Ovary (tissue), 10 donors: ENCODE measurements at places on chromosomes 7 and 10. TPM values are rescaled to one million over a fixed set of nuclear protein-coding genes. Genes with fewer than 3 reads are reported as not detected.
A peak's percentile ranks its signal among the peaks of the same experiment; 100 is the strongest.

DNA sequence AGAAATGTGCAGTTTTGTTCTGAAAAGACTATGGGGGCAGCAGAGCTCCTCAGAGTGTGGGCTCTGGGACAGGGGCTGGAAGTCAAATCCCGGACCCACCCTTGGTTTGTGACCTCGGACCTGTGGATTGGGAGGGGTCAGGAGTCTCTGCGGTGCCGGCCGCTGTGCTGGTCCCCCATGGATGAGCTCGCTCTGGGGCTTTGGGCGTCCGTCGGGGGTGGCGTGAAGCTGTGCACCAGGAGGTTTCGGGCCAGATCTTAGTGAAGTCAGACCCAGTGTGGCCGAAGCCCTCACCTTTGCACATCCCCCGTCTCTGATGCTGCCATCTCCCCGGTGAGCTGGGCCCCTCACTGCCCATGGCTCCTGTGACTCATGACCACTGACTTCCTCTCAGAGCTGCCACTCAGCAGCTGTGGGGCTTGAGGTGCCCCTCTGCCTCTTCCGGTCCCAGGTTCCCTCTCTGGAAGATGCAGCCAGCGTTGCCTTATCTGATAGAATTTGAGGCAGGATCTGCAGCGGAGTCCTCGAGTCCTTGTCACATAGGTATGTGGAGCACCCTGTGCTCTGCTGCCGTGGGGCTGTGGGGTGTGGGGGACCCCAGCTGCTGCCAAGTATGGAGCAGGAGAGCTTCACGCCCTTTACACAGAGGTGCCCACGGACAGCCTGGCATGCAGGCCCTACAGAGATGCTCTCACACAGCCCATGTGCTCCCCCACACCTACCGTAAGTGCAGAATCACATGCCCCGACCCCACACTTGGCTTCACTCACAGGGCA lies 11.4 kb upstream of the SCART1 start:
- no peak for DNase-seq

GRCh38 chr10:126218778-126219649 lies 169.3 kb downstream of the ADAM12 start:
- DNase-seq = no peak

DNA sequence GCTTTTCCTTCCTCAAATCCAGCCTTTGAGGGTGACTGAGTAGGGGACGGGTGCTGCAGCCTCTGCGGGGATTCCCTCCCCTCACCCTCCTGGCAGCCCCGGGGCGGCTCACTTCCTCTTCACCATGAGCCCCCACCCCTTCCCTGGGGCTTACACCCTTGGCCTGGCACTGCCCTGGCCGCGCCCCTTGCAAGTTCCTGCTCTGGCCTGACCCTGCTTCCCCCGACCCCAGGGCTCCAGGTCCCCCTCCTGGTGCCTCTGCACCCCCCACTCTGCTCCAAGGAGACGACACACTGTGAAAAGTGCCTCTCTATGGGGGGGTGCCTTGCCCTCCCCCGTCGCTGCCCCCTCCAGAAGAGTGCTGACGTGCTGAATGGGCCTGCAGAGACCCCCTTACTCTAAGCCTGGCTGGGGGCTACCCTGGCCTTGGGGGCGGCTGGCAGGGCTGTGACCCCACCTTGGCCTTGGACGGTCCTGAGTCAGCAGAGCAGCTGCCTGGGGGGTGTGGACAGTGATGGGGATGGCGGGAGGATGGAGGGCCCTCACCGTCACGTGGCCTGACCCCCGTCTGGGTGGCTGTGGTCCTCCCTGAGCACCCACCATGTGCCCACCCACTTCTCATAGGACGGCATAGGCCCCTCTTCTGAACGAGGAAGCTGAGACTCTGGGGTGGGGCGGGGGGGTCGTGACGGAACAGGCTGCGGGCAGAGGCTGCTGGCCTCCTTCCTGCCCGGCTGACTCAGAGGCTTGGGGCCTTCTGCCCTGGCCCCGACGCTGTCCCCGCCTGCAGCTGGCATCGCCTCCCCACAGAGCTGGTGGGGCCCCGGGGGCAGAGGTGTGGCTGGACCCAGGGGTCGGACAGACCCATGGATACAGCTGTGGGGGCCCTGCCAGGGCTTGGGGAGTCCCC lies 9.8 kb downstream of the LFNG start:
- no peak for DNase-seq

- no peak for DNase-seq
Observed at GRCh38 chr10:34491678-34492077, 323.4 kb downstream of the PARD3 start.

GRCh38 chr10:116838143-116838725 lies 11.1 kb upstream of the ENO4 start:
- DNase-seq = no peak

STEAP1 gene
- 10.8 TPM for polyA plus RNA-seq

TEX47 gene
- polyA plus RNA-seq = not detected

GRCh38 chr7:25897261-25897782 lies 254.7 kb upstream of the NFE2L3 start:
- peak; percentile 44 for DNase-seq

- DNase-seq = no peak
Observed at GRCh38 chr10:123962756-123963530, 71.3 kb upstream of the CPXM2 start.

- no peak for DNase-seq
Observed at GRCh38 chr10:14673189-14673861, 101.4 kb downstream of the FAM107B start.

GRCh38 chr10:116489460-116489859 lies 56.3 kb upstream of the PNLIP start:
- no peak for DNase-seq

GRCh38 chr10:50417886-50418830 lies 166.8 kb upstream of the ASAH2 start:
- peak; percentile 36 for DNase-seq

GRCh38 chr10:47299611-47300428 lies at the start of gene GDF10:
TSS of gene GDF10 (plus strand) at chr10:47300197. CDS start at chr10:47300652, 455 bp downstream.
- DNase-seq = no peak

CEP55 gene
- 0.29 TPM for polyA plus RNA-seq

DNA sequence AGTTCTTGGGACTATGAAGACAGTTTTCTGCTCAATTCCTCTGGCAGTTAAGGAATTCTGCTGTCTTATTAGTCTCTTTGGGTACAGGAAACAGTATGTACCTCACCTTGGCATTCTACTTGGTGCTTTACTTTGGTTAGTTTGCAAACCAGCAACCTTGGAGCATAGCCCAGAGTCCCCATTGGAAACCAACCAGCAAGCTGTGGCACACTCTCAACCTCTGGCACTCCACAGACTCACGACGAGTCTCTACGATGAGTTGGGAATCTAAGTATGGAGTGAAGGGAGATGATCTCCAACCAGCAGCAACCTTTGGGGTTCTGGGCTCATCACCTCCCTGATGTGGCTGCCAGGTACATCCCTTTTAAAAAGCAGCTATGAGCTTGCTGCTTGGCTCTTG lies 43.8 kb downstream of the TPK1 start:
- DNase-seq = no peak

UBE2D1 gene
- 9.8 TPM for polyA plus RNA-seq

DNA sequence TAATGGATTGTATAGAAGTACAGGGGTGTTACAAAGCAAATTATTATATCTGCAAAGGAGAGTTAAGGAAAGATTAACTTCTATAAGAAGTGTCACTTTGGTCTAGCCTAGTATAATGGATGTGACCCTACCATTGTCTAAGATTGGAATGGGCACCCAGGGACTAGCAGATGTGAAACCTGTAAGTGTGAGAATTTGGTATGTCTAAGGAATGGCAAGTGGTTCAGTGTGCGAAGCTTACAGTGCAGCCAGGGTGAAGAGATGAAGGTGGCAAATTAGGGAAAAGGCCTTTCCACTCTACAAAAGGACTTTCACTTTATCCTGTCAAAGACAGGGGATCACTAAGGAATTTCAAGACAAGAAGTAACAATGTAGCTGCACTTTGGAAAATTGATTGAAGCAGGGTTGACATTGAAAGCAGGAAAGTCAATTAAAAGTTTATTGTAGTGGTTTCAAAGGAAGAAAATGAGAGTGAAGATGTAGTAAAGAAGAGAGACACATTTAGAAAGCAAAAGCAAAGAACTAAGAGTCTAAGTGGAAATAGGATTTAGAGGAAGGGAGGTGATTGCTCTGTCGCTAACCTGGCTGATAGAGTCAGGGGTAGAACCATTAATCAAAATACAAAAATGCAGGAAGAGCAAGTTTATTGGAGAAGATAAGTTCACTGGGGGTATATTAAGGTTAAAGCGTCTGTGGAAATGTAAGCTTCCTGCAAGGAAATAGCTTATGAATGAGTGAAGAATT lies 47.4 kb downstream of the KCND2 start:
- no peak for DNase-seq

- DNase-seq = no peak
Observed at GRCh38 chr7:151937286-151937685, 19.0 kb upstream of the GALNTL5 start.

GRCh38 chr10:14625765-14626525 lies 148.8 kb downstream of the FAM107B start:
- no peak for DNase-seq

DNA sequence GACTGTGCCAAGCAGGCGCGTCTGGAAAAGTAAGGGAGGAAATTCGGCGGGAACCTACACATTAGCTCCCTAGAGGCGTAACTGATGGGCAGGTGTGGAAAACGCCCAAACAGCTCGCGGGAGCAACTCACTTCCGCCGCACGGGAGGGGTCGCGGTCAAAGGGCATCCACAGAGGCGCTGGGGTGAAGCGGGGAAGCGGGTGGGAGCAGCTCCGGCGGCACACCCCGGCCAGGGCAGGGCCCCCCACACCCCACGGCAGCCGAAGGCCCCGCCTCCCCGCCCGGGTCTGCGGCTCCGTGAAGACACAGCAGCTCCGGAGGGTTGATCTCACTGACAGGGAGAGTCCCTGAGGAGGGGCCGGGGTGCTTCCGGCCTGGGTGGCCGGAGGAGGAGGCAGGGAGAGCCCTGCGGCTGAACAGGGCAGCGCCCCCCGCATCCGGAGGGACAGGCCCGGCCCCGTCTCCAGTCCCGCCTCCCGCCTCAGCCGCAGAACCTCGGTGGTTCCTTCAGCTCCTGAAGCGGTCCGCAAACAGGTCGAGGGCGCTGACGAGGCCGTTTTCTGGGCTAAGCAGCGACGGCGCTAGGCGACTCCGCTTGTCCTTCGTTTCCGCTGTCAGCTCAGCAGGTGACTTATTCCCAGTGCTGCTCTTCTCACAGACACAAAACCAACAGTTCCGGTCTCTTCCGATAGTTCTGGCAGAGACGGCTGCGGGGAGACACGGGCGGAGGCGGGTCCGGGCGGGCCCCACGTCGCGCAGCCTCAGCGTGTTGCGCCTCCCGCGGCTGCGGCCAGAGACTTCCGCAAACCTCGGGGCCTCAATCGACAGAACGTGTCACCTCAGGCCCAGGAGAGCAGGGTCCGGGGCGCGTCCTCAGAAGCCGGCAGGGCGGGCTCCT lies 276.1 kb downstream of the DNAJB6 start:
- peak; percentile 41 for DNase-seq

GRCh38 chr7:95682913-95683312 lies 86.6 kb upstream of the PDK4 start:
- no peak for DNase-seq

DNA sequence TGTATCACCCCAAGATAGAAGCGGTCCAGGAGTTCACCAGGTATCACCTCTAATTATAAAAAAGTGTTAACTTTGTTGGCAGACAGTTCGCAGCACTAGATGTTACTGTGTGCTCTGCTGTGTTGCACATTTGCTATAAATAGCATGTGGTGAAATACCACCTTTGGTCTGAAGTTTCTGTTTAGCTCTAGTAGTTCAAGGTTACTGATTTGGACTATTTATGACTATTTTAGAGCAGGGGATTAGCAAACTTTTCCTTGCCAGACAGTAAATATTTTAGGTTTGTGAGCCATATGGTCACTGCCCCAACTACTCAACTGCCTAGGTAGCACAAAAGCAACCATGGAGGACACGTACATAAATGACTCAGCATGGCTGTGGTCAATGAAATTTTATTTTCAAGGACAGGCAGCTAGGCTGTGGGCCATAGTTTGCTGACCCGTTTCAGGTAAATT lies 16.5 kb downstream of the DENND10 start:
- DNase-seq = no peak

GRCh38 chr10:128471151-128471550 lies 344.9 kb upstream of the MKI67 start:
- DNase-seq = no peak

- DNase-seq = no peak
Observed at GRCh38 chr7:101216001-101216859, 1.2 kb downstream of the PLOD3 start.

GRCh38 chr10:75540357-75540966 lies 109.0 kb downstream of the LRMDA start:
- DNase-seq = no peak

DNA sequence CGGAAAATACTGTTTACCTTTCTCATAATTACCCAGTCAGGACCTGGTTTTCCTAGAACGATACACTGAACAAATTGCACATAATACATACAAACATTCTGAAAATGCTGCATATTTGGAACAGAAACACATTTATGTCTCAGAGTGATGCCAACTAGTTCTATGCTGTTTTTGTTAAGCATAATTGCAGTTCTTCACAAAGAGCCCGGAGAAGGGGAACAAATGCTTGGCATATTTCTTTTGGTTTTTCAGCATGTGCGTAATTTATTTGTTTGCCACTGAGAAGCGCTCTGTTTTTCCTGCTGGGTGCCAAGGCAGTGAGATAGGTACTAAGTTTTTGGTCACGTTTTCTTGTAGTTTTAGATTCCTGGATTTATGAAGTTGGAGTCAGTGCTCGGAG lies 181.0 kb upstream of the MDFIC start:
- DNase-seq = no peak

CALHM1 gene
- not detected for polyA plus RNA-seq

- DNase-seq = peak; percentile 49
Observed at GRCh38 chr10:43202657-43203447, 64.0 kb downstream of the RASGEF1A start.

DNA sequence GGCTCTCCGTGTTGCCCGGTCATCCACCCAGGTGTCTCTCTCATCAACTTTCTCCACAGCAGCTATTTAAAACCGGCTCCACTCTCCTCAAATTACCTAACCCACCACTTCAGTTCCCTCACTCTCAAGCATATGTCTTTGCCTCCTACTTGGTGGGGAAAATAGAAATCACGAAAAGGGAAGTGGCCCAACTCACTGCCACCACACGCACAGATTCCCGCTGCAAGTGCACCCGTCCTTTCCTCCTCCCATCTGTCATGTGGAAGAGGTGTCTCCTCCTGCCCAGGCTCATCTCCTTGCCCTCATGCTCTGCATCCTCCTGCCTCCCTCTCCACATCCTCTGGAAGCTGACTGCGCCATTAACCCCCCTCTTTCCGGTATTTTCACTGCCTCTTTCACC lies 80.8 kb upstream of the MKX start:
- DNase-seq = no peak

GRCh38 chr7:5519515-5519928 lies 95.9 kb upstream of the TNRC18 start:
- no peak for DNase-seq

DNA sequence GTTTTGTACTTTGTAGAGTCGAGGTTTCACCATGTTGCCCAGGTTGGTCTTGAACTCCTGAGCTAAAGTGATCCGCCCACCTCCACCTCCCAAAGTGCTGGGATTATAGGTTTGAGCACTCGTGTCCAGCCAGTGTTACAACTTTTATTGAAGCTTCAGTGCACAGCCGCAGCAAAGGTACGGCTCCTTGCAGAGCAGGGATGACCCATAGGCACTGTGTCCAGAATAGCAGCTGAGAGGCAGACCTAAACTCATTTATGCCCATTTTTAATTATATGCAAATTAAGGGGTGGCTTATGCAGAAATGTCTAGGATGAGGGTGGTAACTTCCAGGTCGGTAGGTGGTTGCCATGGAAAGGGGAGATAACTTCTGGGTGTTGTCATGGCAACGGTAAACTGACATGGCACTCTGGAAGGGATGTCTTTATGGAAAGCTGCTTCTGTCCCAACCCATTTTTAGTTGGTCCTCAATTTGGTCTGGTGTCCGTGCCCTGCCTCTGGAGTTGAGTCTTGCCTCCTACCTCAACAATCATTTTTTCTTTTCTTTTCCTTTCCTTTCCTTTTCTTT lies 22.7 kb downstream of the NYAP1 start:
- no peak for DNase-seq

- DNase-seq = peak; percentile 80
Observed at GRCh38 chr10:132654708-132655661, 117.4 kb downstream of the INPP5A start.
